A549 (cell line): ENCODE measurements at places on chromosomes 3 and 15.

DNA sequence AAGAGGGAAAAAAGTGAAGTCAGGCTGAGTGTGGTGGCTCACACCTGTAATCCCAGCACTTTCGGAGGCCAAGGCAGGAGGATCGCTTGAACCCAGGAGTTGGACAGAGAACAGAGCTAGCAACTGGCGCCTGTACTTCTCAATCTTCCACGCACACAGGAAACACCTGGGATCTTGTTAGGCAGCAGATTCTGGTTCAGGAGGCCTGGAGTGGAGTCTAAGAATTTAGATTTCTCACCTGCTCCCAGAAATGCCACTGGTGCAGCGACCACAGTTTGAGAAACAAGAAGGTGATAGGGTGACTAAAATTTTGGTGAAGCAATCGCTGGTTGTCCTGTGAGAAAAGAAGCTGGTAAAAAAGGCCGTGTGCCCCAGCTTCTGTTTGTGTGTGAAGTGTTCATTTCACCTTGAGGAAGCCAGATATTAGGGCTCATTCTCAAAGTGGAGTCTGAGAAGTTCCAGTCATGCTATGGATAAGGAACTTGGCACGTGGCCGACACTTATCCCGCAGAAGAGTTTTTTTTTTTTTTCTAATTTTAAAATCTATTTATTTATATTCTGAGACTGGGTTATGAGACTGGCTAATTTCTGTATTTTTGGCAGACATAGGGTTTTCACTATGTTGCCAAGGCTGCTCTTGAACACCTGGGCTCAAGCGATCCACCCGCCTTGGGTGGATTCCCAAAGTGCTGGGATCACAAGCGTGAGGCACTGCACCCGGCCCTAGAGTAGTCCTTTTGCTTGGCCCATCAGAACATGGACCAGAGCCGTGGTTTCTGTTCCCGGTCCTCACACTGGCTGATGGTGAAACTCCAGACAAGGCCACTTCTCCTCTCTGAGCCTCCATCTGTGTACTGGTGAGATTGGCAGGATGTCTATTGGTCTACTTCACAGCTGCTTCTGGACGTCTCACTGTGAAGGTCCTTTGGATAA is 324.6 kb upstream of the PROK2 start:
- DNase-seq = no peak

GRCh38 chr3:38724392-38724736 is 74.9 kb upstream of the SCN5A start:
- DNase-seq = no peak

GRCh38 chr3:94285872-94286271 is 223.0 kb downstream of the NSUN3 start:
- peak; percentile 14 for DNase-seq

- DNase-seq = no peak
These were observed 744.7 kb downstream of the EPHA3 start for GRCh38 chr3:89851974-89852621.

GRCh38 chr3:117540597-117540996 is 831.0 kb downstream of the TUSC7 start:
- no peak for DNase-seq

- DNase-seq = no peak
These were observed 21.7 kb upstream of the KPNA4 start for GRCh38 chr3:160587105-160587504.

- no peak for DNase-seq
These were observed 989 bp downstream of the GNB4 start for GRCh38 chr3:179450261-179450701.

DNA sequence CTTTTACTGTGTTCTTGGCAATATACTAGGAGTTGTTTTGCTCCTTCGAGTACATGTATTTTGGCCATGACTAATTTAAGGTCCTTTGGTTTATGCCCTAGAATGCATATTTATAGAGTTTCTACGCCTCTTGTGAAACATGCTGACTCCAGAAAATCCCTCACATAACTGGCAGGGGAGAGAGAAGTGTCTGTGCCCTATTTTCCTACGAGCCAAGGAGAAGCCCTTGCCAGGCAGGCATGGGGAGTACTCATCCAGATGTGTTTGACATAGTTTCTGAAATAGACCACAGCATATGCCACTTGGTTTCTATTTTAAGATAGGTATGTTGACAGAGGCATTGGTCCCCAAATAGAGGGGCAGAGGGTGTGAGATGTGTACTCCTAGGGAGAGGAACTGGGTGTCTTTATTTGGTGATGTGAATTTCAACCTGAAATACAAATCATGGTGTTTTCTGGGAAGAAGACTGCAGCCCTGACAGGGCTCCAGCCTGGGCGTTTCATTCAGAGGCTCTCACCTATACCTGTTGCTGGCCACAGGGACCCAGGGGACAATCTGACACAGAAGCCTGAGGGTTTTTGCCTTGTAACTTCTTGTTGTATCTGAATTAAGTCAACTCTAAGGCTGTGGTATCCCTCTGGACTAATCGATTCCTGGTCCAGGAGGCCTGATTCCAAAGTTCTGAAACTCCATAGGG is 267.8 kb upstream of the C2CD4B start:
- no peak for DNase-seq

DNA sequence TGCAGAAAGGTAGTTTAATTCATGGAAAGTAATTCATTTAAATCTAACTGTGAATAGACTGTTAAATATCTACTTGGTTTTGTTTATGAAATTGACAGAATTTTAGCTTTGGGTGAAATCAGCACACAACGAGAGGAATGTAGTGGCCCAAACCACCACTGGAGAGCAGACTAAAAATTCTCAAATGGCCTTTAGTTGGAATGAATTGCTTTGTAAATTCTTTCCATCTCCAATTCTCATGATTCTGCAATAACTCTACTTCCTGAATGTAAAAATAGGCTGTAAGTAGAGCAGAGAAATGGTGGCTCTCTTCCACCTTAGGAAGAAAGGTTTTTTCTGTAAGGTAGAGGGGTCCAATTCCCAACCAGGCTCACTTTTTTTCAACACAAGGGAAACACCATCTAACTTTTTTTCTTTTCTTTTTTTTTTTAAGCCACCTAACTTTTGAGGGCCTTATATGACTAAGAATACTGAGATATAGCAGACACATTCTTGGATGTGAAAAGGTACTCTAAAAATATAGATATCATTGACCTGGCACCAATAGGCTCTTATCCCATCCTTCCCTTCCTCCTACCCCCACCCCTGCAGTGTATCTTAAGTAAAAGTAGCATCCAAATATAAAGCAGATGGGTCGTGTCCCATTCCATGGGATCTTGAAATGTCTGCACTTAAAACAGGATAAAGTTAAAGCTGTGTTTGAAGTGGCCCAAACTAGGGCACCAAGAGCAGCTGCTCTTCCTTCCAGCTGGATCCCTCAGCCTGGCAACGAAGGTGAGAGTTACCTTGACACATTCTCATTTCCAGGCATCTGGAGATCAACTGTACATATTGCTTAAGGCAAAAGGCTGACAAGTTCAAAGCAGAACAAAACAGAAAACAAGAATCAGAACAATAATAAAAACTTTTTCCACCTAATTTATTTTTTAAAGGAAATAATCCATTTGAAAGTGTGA is 194.1 kb downstream of the TPRG1 start:
- DNase-seq = no peak

GRCh38 chr3:110391640-110392395 is 679.8 kb upstream of the NECTIN3 start:
- no peak for DNase-seq

DNA sequence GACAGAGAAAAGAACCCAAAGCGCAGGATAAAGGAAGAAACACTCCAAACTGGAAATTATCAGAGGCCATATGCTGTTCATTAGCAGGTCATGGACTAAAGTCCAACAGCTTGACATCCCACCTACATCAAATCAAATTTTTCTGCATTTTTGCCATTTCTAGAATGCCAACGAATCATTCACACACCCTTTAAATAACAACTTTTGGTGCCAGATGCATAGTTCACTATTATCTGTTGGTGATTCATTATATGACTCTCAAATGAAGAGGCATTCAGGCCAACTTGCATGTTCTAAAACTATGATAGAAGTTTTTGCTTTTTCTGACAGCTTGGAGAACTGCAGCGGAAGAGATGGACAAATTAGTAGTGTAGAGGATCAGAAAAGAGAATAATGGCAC is 529.8 kb upstream of the NAALADL2 start:
- DNase-seq = no peak

- DNase-seq = no peak
These were observed 205.0 kb downstream of the OSBPL10 start for GRCh38 chr3:31776016-31776415.

- peak; percentile 15 for DNase-seq
These were observed 230.9 kb upstream of the RORA start for GRCh38 chr15:61459785-61460707.

DNA sequence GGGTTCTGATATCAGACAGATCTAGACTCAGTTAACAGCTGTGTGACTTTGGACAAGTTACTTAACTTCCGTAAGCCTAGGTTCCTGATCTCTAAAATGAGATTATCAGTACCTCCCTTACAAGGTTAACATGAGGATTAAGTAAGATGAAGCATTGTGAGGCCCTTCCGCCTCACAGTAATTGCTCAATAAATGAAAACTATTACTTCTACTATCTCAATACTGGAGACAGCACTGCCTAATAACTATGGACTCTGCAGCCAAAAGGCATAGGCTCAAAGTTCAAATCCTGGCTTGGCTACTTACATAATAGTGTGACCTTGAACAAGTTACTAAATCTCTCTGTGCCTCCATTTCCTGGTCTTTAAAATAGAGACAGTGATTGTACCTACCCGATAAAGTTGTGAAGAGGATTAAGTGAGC is 82.0 kb upstream of the ATP11B start:
- no peak for DNase-seq

GRCh38 chr3:112734736-112735350 is 93.9 kb upstream of the CCDC80 start:
- DNase-seq = peak; percentile 90

DNA sequence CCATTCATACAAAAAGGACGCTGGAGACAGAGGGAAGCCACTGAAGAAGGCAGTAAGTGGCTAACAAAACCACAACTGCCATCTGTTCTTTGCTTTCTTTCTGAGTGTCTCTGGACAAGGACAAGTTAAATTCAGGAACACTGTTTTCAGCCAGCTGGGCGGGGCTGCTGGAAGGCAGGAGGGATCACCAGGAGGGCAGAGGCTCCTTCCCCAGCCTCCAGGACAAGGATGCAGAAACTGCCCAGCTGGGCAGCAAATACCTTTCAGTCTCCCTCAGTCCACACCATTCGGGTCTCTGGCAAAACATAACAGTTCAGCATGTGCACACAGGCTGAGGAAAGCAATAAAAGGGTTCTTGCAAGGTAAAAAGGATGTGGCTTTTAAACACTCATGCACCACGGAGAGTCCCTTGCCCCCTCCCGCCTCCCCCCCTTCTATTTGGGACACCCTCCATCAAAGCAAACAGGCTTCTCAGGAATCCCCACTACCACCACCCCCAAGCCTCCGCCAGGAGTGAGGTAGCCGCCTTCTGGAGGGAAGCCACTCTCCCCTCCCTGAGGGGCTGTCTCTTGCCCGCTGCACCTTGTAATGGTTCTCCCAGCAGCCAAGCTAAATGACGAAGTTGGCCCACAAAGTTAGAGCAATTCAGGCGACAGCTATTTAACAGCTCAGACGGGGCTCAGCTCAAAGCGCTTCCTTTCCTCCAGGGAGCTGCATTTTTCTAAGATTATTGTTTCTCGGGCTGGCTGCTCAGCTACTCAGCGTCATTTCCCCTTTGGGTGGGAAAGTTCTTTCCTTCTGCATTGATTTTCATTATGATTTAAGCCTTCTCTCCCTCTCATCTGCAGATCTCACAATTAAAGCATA is 3.8 kb downstream of the HEG1 start:
- no peak for DNase-seq

DNA sequence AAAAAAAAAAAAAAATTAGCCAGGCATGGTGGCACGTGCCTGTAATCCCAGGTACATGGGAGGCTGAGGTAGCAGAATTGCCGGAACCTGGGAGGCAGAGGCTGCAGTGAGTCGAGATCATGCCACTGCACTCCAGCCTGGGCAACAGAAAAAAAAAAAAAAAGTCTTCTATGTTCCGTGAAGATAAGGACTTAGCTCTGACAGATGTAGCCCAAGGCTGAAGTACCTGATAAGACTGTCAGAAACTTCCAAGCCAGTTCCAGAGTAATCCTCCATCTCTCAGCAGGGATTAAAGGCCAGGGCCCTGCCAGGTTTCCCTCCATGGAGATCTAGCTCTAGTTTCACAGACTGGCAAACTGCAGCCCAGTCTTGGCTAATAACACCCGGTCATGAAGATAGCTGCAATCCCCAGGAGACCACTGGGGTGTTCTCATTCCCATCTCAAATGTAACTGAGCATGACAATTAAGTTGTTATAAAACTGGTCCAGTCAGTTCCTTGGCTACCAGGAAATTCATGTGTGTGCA is 8.5 kb downstream of the CDCP1 start:
- no peak for DNase-seq

- peak; percentile 0 for DNase-seq
These were observed 3.0 kb downstream of the NAALADL2 start for GRCh38 chr3:174862101-174862500.

- no peak for DNase-seq
These were observed 170.5 kb downstream of the CTNNB1 start for GRCh38 chr3:41369838-41370237.

GRCh38 chr3:120446891-120447668 is 3.7 kb downstream of the FSTL1 start:
- no peak for DNase-seq

DNA sequence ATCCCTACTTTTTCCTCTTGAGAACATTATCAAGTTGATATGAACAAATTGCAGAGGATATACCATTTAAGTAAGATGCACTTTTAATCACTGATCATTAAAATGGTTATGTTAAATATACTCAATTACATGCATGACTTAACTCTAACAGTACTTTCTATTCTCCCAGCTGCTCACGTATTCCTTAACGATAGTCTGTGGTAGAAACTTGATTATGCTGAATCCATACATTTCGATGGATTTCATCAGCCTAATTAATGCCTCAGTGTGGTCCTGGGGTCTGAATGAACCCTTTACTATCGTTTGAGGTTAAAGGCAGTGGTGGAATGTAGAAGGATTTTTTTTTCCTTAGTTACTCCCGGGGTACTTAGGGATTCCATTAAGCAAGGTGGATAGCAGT is 18.6 kb downstream of the SOX2 start:
- DNase-seq = no peak

GRCh38 chr15:99442252-99442897 is 123.4 kb upstream of the MEF2A start:
- DNase-seq = peak; percentile 43
